ENCODE measurements at places on chromosomes 5 and 9.

GRCh38 chr5:169801324-169801777 lies 164.3 kb downstream of the DOCK2 start:
- no peak for DNase-seq

GRCh38 chr5:176817841-176818377 lies 7.5 kb downstream of the UNC5A start:
- no peak for DNase-seq

DNA sequence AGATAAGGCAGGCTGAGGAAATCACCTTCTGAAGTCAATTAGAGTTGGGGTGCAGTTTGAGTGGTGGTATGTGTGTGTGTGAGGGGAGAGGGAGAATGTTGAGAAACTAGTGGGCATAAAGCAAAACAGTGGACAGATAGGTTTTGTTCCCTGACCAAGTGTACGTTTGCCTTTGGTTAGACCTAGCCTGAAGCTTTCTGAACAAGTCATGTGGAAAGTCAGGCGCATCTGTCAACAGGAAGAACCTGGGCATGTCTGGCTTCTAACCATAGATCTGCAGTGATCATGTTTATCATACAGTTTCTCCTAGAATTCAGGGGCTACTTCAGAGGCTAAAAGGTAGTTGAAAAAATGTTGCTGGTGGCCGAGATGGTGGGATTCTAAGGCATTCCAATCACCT lies 143.2 kb upstream of the PCA3 start:
- no peak for DNase-seq

DNA sequence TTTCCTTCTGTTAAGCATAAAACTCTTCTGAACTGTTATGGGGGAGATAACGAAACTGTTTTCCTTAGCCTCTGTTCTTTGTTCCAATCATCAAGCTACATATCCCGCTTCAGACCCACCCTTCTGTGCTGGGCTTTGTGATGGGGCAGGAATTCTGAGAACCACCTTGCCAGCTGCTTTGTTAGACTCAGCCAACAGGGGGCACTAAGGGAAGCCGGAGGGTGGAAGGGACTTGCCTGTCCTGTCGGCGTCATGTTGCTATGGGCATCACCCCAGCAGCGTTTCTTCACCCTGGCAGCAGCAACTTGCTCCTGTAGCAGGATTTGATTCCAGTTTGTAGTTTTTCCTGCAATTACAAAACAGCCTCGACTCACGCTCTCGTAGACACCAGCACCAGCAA lies 169.1 kb downstream of the CAAP1 start:
- no peak for DNase-seq

DNA sequence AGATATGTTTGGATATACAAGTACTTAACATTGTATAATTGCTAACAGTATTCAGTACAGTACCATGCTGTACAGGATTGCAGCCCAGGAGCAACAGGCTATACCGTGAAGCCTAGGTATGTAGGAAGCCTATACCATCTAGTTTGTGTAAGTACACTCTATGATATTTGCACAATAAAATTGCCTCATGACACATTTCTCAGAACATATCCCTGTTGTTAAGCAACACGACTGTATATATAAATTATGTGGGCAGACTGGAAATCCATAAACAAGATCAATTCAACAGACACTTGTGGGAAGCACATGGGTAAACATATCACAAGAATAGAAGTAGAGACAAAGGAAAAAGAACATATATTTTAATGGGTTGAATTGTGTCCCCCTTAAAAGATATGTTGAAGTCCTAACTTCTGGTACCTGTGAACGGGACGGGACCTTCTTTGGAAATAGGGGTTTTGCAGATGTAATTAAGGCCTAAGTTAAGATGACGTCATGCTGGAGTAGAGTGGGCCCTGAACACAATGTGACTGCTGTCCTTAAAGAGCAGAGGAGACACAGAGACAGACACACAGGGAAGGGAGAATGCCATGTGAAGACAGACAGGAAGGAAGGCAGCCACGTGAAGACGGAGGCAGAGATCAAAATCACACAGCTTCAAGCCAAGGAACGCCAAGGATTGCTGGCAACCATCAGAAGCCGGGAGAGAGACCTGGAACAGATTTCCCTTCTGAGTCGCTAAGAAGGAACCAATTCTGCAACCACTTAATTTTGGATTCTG lies 76.3 kb downstream of the SCAI start:
- DNase-seq, result no peak

- DNase-seq, result no peak
These were observed 819.9 kb upstream of the GRAMD2B start for GRCh38 chr5:125603321-125603720.

DNA sequence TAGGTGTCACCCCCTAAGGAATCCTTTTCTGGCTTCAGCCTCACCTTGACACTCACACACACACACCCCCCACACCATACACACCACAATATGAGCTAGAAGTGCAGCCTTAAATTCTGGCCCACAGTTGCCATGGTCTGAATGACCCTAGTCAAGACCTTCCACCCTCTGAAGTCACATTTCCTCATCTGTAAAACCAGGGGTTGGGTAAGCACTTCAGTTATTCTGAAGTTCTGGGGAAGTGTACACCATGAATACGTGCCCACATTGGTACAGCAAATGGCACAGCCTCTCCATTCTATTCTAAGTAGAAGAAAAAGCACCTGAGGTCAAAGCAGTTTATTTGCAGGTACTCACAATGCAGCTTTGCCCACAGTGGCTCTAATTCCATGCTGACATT lies 372.8 kb upstream of the KLF4 start:
- no peak for DNase-seq
